ENCODE measurements at places on chromosomes 3 and 15.

GRCh38 chr3:152298393-152299248, 29.9 kb downstream of the MBNL1 start:
- peak; percentile 99 for DNase-seq

- peak; percentile 15 for DNase-seq
Observed at GRCh38 chr3:100737334-100737733, 28.0 kb downstream of the TFG start.

DNA sequence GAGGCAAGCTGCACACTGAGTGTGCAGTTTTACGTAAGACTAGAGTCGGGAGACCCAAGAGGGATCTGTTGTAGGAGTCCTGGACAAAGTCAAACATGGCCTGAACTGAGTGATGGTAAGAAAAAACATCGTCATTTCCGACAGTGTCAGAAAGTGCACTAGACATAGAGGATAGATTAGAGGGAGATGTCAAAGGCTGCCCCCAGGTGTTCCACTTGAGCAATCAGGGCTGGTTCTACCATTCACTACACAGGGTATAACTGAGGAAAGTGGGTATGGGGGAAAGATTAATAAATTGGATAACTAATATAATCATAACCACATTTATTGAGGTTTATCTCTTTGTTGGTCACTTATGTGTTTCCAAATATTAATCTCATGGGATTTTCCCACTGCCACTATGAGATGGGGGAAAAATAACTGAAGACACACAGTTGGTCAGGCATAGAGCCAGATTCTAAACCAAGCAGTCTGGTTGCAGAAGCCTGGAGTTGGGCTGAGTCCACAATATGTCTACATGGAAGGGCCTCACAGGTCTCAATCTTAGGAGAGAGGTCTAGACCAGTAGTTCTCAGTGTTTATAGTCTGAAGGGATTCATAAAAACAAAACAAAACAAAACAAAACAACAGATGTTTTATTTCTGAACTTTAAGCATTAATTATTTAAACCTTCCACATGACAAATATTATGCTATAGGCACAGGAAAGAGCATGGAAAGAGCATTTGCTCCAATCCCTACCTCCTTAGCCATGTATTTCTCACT, 766.5 kb downstream of the NTRK3 start:
- DNase-seq: no peak

- no peak for DNase-seq
Observed at GRCh38 chr15:74856537-74856936, 13.6 kb upstream of the ULK3 start.

GRCh38 chr3:52236424-52236886, 2.5 kb downstream of the TWF2 start:
- no peak for DNase-seq

DNA sequence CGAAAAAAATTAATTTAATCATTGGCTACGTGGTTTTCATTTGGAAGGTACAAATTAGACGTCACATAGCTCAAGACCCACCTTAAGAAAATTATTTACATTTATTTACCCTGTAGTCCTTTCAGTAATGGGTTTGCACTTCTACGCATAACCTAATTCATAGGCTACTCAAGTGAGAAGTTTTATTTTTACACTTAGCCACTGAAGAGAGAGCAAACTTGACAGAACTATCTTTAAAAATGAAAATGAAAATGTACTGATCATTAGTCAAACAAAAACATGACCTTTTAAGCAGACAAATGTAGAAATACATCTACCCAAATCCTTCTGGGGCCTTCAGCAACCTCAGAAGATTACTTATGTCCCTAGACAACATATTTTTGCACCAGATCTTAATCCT, 269.4 kb upstream of the TTC14 start:
- DNase-seq: no peak

- no peak for DNase-seq
Observed at GRCh38 chr15:62846805-62847495, 195.6 kb upstream of the TPM1 start.

- DNase-seq: peak; percentile 71
Observed at GRCh38 chr15:38072348-38073177, 138.1 kb downstream of the TMCO5A start.

GRCh38 chr3:58176827-58177489, 33.8 kb downstream of the DNASE1L3 start:
- no peak for DNase-seq

DNA sequence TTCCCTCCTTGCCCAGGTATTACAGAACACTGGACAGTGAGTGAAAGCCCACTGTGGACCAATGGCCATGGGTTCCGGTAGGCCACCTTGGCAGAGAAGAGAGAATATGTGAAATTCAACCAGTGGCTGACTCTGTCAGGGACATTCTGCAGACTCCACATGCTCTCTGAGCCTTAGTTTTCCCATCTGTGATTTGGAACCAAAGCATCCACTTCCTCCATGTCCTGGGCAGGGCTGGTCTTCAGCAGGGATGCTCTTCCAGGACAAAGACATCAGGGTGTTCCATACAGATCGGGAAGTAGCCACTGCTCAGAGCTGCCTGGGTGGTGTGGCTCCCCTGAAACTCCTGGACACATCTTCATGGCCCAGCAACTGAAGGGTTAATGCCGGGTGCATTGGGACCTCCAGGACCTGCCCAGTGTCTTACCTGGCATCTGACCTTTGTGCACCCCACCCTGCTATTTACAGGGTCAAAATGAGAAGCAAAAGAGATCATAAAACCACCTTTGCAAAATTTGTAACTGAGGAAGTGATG, 28.3 kb upstream of the TRPM1 start:
- no peak for DNase-seq

DNA sequence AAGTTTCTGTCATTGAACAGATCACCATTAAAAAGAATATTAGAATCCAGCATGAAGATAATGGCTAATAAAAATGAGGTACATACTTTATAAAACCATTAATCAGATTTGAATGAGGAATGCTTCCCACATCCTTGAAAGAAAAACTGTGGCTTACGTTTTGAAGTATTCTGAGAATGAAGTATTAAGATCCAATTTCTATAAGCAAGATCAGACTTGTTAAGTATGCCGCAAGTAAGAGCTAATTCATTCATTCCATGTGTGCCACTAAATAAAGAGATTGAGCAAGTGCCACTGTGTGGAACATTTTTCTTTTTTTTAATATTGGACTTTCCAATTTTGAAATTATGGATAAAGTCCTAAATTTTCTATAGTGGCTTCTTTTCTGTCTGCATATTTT, 30.6 kb downstream of the NMD3 start:
- no peak for DNase-seq

DNA sequence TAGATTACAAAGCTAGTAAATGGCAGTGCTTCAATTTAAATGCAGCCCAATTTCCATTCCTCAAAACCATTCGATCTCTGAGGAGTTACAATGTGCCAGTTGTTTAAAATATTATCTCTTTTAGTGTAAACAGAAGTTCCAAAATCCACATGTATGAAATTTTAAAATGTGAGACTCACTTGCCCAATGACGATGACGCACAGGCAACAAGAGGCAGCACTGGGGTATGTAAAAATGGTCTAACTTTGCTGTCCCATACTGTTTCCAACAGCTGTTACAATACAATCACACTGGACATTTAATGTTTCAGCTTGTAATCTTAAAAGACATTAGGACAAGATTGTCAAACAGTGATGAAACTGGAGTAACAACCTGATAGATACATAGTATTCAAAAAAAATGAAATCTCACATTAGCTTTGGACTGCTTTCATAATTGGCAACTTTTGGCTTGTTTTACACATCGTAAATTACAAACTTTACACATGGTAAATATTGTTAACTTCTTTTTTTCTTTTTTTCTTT, 12.2 kb downstream of the SLTM start:
- peak; percentile 57 for DNase-seq

DNA sequence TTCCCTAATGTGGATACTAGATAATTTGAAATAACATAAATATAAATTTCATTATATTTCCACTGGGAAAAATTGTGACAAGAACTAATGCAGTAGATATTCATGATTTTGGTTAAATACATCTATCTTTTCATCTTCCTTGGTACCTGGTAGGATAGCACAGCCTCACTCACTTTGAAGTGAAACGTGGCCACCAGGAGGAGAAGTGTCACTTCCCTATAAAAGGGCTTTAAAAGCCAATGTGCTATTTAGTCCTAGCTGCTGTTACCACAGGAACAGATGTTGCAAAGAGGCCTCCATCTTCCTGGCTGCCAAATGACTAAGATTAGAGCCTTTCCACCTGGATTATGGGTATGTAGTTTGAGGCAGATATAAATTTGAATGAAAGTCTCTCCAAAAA, 140.0 kb downstream of the PLOD2 start:
- no peak for DNase-seq

DNA sequence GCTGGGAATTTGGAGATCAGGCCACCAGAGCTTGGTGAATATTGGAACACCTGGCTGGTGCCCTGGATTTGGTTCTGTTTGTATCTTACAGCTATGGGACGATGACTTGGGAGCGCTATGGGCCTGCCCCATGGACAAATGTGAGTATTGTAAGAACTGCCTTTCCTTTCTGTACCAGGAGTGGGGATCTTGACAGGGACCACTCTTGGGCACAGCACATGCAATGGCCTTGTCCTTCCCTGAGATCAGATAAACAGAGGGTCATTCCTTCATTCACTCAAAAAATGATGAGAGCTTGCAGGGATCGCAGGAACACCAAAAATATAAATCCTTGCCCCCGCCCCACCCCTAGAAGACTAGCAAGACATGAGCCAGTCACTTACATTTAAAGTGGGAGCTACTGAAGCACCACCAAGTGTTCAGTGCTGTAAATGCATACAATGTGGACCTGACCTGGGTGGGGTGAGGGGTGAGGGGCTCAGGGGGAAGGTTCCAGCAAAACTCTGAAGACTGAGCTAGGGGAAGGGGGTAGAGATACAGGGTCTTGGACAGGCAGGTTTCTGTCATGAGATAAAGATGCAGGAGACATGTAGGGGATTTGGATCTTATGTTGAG, 2.7 kb upstream of the CRELD1 start:
- DNase-seq: no peak

DNA sequence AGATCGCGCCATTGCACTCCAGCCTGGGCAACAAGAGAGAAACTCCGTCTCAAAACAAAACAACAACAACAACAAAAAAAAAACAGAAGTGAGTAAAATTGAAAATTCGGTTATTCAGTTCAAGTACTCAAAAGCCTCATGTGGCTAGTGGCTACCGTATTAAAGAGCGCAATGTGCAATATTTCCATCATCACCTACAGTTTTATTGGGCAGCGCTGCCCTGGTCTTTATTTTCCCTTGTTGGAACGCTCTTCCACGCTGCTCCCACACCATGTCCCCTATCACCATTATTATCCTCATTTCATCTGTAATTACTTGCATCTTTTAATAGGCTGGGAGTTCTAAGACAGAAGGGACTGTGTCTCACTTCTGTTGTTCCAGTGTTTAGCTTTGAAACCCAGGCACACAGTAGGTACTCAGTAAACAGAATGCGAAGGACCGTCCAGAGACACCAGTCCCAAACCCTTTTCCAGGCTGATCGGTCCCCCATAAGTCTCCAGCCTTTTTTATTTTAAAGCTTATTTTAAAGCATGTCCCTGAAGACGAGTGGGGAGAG, 423 bp upstream of the HACD3 start:
- DNase-seq: no peak

GRCh38 chr3:118734664-118735063, 300.0 kb downstream of the IGSF11 start:
- no peak for DNase-seq

GRCh38 chr3:176155012-176155411, 1042.3 kb downstream of the TBL1XR1 start:
- DNase-seq: no peak

GRCh38 chr3:136106101-136106500, 90.0 kb downstream of the MSL2 start:
- DNase-seq: no peak

DNA sequence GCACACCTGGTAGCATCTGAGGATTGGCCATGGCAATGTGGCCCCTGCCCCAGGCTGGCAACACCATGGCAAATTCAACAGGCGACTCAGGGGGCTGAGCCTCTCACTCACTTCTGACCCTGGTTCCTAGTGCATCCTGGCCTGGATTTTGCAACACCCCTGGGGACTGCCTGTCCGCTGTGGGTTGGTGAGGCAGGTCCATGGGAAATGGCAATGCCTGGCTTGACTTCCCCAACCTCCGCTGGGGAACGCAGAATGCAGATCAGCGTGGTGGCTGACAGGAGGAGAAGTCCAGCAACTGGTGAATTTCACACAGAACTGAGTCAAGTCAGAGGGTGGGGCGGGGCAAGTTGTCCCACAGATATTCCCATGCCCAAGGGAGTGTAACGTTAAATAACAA, 3.9 kb upstream of the PSTPIP1 start:
- no peak for DNase-seq

DNA sequence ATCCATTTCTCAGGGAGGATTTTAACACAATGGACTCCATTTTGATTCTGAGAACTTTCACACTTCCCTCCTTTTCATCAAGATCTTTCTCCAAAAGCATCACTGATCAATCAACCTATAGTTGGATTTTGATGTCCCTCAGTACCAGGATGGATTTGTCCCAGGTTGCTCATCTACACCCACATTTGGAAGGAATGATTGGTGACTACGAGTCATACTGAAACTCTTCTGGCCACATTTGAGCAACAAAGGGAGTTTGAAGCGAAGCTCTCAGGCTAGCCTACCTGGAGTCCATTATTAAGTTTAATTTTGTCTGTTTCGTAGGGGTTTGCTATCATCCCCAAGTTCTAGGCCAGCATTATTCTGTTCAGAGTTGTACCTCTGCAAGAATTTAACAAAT, 31.3 kb upstream of the ATP8B4 start:
- no peak for DNase-seq

GRCh38 chr3:131033480-131034080, 6.9 kb downstream of the NEK11 start:
- peak; percentile 55 for DNase-seq

GRCh38 chr15:72313448-72313840, 6.5 kb downstream of the CELF6 start:
- DNase-seq: no peak

DNA sequence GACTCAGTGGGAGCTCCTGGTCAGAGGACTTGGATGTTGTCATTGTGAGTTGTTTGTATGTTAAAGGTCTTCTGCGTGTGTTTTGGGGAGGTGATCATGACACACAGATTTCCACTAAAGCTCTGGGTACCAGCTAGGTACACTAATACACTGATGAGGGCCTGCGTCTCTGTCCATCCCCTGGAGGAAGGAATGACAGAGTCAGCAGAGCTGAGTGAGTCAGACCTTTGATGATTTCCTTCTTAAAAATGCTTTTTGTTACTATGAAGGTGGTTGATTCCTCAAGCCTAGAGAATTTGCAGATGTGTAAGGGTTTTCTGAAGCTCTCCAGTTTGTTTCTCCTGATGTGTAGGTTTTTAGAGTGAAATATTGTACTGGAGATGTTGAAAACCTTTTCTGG, 424.1 kb upstream of the TPM1 start:
- DNase-seq: peak; percentile 94

GRCh38 chr3:113626503-113627371, 69.7 kb downstream of the USF3 start:
- peak; percentile 58 for DNase-seq

GRCh38 chr3:155372281-155372680, 78.8 kb upstream of the STRIT1 start:
- no peak for DNase-seq
